ENCODE measurements at places on chromosomes 3 and 15.
A peak's percentile ranks its signal among the peaks of the same experiment; 100 is the strongest.

DNA sequence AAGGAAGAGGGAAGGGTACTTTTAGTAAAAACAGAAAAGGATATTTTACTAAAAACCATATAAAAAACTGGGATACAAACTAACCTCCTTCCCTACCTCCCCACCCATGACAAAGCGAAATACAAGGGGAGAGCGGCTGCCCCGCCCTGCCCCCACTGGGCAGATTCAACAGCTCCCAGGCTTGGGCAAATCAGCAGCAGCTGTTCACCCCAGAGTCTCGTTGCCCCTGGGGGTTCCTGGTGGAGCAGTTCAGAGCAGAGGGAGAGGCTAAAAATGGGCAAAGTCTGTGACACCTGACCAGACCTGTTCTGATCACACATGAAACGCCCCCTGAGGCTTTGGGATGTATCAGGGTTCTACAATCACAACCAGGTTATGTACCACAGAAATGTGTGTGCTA is 2.5 kb upstream of the ETFA start:
- DNase-seq: no peak

- DNase-seq: no peak
Observed at GRCh38 chr3:76034649-76035048, 249.3 kb upstream of the ZNF717 start.

DNA sequence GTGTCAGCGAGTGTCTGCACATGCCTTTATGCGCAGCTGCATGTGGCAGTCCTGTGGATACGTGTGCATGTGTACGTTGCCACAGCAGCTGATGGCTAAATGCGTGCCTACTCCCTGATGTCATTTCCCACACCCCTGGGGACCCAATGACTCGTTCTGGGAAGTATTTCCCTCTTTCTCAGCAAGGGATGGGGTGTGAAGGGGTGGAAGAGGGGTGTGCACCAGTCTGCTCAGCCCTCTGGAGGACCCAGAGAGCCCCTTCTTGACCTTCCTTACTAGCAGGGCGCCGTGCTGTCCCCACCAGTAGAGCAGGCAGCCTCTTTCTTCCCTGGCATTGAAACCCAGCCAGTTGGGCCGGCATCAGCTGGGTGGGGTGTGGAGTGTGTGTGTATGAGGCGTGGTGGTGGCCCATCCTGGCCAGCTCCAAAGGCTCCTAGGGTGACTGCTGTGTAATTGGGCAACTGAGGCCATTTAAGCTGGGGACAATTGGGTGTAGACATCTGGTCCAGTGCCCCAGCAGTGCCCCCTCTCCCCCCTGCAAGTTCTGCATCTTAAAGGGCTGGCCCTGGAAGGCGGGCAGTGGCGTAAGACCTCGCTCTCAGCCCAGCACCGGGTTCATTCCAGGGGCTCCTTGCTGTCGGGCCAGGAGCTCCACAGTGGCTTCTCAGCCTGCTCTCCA is 19.2 kb downstream of the SNX33 start:
- DNase-seq: no peak

DNA sequence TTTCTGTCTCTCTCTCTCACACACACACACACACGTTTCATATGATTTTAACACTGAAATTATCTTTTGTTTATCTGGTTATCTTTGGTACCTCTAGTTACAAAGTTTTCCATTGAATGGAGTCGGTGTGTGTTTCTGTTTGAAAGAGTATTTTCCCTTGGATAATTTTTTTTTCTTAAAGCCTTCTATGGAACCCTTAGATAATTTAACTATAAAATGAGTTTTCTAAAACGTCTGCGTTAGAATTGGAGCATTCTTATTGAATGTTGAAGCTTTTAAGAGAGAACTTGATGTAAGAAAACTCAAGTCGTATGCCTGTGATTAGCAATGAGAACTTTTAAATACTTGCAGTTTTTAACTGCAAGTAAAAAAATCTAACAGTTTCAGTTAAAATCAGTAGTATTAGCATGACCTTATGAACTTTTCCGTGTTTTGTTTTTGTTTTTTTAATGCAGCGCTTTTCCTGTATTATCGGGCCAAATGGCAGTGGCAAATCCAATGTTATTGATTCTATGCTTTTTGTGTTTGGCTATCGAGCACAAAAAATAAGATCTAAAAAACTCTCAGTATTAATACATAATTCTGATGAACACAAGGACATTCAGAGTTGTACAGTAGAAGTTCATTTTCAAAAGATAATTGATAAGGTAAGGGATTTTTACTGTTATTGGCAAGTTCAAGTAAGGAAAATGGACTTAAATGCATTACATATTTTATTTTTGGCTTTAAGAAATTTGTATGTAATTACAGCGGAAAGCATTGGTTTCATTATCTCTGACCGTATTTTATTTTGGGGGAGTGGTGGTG is 3.0 kb downstream of the SMC4 start:
- peak; percentile 13 for DNase-seq

DNA sequence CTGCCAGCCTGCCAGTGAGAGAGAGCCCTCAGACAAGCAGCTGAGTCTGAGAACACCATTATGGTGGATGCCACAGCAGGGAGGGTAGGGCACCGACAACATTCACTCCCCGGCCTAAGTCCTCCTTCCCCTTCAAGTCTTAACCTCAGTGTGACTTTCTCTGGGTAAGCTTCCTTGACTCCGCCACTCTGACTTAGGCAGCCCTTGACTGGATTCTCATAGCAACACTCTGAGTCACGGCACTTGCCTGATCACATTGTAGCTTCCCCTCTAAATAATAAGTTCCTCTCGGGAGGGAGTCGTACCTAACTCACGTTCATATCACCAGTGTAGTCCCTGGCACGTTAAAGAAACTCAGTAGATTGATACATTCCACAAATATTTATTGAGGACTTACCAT is 180.5 kb downstream of the FOXB1 start:
- DNase-seq: no peak

- no peak for DNase-seq
Observed at GRCh38 chr15:93088200-93088980, 621 bp downstream of the RGMA start.

DNA sequence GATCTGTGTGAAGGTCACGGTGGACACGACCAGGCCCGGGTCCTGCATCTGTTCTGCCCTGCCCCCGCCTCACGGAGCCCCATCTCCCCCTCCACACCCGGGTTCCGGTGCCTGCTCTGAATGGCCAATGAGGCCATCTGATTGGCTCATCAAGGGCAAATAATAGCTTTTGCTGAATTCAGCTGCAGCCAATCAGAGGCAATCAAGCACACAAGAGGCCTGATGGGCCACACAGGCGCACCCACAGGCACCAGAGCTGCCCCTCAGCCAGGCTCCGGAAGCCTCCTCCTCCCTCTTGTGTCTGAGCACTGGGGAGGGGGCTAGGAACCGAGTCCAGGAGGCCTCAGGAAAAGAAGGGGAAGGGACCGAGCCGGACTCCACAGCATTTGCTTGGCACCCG is 49.5 kb downstream of the CACNA2D2 start:
- DNase-seq: no peak

DNA sequence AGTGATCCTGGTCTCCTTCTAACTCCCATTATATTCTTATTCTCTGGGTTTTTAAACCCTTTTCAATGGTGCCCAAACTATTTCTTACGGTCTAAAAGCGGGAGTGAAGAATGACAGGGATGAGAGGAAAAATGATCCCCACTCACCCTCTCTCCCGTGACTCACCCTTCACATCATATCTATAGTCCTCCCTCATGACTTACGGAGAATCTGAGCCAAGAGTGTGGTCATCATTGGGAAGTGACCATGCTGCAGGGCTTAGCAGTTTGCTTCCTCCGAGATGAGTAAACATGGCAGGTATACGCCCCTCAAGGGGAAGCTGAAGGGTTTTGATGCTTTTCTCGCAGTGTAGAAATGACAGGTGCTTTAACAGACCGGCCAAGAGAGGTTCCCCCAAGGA is 274.0 kb downstream of the RYR3 start:
- DNase-seq: no peak

DNA sequence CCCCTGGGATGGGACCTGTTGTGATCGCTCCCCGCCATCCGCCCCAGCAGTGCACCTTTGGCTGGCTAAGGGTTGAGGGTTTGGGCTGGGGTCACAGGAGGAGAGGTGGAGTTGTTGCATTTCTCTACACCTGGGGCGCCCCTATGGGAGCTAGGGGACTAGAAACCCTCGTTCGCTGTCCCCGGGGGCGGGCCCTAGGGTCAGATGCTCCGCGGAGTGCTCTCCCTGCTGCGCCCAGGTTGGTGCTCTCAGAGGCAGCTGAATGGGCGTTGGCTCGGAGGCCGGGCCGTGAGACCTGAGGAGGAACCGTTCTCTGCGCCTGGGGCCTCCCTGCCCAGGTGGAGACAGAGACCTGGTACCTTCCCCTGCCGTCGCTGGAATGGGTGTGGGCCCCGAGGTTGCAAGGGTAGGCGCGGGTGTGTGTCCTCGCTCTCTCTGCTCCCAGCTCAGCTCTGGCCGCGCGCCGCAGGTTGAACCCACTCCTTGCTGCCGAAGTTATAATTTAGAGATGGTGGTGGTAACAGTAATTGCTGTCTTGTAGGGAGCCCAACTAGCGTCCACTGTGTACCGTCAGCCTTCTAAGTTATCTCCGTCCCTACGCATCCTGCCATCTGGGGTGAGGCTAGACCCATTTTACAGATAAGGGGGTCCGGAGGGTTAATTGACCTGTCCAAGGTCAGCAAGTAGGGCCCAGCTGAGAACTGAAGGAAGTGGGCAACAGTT is 965 bp downstream of the FLNB start:
- DNase-seq: no peak

GRCh38 chr3:152381881-152382295 is 113.2 kb downstream of the MBNL1 start:
- DNase-seq: no peak

- no peak for DNase-seq
Observed at GRCh38 chr15:25862472-25863110, 536 bp downstream of the ATP10A start.

DNA sequence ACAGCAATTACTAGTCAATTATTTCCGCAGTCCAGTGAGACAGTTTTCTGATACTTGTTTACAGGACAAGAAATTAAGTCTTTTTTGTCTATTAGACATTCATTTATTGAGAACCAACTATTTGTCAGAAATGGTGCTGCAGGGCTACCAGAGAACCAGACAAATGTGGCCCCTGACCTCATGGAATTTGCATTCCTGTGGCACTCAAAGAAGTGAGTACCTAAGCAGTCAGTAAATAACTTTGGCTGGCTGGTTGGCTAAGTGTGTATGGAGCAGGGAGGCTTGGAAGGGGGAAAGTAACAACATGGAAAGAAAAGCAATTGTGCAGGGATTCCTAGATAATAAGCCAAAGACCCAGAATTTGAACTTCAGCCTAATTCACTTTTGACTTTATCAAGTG is 837.0 kb upstream of the CFAP20DC start:
- DNase-seq: no peak

GRCh38 chr3:113495035-113495434 is 19.9 kb downstream of the SPICE1 start:
- peak; percentile 15 for DNase-seq

- no peak for DNase-seq
Observed at GRCh38 chr15:79282371-79283251, at the start of gene ANKRD34C. Gene ANKRD34C (plus strand): TSS chr15:79282722. CDS start chr15:79293285, 10,563 bp downstream.

GRCh38 chr15:69997813-69998212 is 99.9 kb downstream of the TLE3 start:
- no peak for DNase-seq

- DNase-seq: no peak
Observed at GRCh38 chr3:13301286-13301987, 118.7 kb downstream of the NUP210 start.

GRCh38 chr3:194197981-194198695 is 62.2 kb downstream of the HES1 start:
- no peak for DNase-seq

GRCh38 chr3:139547666-139548065 is 8.1 kb upstream of the RBP1 start:
- DNase-seq: no peak

- DNase-seq: peak; percentile 55
Observed at GRCh38 chr3:187678726-187679268, 8.6 kb upstream of the SST start.

DNA sequence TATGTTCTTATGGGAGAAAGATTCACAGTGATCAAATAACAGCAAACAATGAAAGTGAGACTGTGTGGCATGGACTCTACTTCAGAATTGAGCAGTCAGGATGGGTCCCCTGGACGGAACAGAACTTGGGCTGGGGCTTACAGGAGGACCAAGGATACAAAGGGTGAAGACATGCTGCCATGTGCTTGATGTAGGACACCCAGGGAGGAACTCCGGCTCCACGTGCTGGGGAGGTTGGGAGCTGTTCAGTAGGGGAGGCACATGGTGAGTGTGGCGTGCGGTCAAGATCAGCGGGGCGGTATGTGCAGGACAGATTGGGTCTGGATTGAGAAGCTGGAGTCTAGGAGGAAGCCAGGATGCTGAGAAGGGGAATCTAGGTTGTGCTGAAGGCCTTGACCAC is 32.6 kb downstream of the PPCDC start:
- no peak for DNase-seq

DNA sequence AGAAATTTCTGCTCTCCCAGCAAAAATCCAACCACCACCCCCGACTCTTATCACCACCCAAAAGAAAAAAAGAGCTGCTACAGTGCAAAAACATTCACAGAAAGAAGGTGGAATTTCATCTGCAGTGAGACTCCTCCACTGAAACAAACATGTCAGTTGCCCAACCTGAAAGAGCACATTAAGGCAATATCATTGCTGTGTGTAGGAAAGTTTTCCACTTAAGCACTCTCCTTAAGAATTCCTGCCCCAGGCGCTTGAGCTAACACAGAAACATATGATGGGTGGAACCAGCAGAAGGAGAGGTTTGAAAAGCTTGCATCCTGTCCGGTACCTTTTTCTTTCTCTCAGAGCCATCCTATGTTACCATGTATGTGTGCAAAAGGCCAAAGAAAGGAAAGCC is 200.8 kb upstream of the GADL1 start:
- no peak for DNase-seq

DNA sequence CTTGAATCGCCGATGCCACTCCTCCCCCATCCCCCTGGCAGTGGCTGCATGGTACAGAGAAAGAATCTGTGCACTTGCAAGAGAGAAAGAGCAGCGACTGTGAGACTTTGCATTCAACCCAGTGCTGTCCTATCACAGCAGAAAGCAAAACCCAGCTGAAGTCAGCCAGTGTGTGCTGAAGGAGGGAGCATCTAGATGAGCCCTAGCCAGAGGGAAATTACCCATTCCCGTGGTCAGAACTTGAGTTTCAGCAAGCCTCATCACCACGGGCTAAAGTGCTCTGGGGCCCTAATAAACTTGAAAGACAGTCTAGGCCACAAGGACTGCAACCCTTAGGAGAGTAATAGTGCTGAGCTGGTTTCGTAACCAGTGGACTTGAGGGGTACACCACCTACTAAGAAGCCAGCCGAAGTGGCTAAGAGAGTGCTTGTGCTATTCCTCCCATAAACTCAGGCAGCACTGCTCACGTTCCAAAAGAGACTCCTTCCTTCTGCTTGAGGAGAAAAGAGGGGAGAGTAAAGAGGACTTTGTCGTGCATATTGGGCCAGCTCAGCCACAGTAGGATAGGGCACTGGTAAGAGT is 15.2 kb upstream of the PIK3R4 start:
- no peak for DNase-seq

DNA sequence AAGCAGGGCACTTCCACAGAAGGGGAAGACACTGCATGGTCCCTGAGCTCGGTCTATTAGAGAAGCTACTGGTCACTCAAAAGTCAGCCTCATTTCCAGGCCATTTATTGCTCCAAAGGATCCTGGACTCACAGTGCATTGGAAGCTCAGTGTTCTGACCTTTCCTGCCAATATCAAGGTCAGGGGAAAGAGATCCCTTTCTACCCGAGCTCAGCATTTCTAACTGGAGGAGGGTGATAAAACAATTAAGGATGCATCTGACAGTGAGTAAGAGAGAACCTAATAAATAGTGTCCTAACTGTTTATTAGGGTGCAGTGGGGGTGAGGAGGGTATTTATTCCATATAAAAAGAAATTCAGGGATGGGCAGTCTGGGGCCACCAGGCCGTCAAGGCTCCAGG is 26.8 kb upstream of the INSYN1 start:
- no peak for DNase-seq
